ENCODE measurements at places on chromosomes 11 and 22. TPM values are rescaled to one million over a fixed set of nuclear protein-coding genes. Genes with fewer than 3 reads are reported as not detected.
A peak's percentile ranks its signal among the peaks of the same experiment; 100 is the strongest.

DNA sequence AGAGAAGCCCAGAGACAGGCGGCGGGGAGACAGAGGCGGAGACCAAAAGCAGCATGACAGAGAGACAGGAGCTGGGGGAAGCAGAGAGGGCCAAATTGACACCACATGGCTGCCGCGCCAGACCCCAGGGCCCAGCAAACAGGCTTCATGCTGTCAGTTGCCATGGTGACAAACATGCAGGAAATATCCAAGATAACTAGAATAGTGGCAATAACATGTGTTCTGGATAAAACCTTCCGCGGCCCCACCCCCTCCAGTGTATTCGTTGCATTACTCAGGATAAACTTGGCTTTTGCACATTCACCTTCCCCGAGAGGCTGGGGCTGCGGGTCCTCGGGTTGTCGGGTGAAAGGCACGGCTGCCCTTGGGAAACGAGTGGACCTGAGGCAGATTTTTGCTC is 49.9 kb upstream of the CDON start:
- no peak for DNase-seq

- DNase-seq, result no peak
These were observed 441.1 kb upstream of the CCDC90B start for GRCh38 chr11:83727251-83727650.

DNA sequence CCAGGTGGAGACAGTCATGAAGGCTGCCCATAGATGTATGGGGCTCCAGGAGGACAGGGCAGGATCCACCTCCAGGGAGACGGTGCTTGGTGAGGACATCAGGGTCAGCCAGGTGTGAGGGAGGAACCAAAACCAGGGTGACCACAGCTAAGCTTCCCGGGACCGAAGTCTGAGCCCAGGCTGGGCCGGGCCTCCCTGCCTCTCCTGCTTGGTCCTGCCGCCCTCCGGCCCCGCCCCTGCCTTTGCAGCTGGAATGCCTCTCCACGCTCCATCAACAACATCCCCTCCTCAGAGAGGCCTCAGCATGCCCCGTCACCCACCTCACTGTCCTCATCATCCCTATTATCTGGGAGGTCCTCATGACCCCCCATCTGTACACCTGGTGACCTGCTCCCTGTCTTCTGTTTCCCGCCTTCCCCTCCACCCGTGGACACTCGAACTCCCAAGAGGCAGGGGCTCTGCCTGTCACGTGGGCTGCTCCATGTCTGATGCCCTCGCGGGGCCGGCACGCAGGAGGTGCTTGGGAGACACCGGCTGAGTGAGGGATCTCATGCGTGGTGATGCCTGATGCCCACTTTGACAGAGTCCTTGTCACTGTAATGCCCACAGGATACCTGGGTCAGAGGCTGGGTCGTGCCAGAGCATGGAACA is 59.4 kb downstream of the RTL6 start:
- DNase-seq, result no peak

GRCh38 chr11:27703481-27703880 is 3.2 kb upstream of the BDNF start:
- DNase-seq, result no peak

DNA sequence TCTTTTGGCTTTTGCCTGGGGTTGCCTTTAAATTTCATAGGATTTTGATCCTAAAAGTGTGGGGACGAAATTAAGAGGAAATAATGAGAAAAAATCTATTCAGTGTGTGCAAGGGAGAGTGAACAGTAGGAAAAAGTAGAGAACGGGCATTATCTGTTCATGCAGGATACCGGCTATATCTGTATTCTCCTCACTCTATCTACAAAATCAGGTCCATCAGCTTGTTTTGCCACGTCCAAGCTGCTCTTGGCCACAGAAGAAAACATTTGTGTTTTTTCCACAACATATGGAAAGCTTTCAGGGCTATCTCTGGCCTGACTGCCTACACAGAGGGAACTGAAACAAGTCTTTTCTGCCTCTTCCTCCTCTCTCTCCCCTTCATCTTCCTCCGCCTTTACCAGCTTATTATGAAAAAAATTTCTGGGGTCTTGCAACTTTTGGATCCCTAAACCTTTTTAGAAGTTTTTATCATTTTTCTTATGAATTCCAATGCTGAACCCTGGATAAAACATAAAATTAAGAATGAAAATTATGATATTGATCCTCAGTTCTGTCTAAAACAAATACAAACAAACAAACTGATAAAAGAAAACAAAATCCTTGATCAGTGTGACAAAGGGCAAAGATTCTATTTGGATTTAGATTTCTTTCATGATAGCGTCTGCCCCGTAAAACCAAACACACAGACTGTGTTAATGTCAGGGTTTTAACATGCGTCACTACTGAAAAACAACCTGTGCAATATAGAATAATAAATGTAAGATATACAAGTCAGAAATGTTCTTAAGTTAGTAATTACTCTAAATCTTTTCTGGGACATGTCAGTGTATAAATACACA is 219.7 kb downstream of the CNTN5 start:
- no peak for DNase-seq

DNA sequence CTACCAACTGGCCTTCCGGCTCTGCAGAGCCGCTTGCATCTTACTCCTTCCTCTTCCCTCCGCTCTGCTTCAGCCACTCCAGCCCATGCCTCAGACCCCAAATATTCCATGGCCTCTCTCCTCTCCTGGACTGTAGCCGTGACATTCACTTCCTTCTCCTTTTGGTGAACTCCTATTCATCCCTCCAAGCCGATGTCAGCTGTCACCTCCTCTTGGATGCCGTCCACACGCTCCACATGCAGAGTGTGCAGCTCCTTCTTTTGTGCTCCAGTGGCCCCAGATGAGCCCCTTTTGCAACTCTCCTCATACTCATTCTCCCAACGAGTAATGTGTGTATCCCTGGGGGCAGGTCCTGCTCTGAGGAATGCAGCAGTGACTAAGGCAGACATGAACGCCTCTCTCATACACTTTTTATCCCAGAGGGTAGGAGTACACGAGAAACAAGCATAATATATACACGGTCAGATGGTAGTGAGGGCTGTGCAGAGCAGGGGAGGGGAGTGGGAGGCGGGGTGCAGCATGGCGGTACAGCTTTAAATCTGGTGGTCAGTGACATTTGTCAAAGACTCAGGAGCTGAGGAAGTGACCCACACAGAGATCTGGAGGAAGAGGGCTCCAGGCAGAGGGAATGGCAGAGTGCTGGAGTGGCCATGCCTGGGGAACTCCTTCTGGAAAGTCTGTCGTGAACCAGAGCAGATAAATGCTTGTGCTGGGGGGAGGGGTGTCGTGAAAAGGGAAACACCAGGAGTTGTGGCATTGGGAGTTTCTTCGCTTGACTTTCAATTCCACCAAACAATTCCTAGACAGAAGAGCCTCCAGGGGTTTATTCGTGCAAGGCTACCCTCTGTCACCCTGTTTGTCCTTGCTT is 83.8 kb upstream of the ATXN10 start:
- DNase-seq, result no peak

DNA sequence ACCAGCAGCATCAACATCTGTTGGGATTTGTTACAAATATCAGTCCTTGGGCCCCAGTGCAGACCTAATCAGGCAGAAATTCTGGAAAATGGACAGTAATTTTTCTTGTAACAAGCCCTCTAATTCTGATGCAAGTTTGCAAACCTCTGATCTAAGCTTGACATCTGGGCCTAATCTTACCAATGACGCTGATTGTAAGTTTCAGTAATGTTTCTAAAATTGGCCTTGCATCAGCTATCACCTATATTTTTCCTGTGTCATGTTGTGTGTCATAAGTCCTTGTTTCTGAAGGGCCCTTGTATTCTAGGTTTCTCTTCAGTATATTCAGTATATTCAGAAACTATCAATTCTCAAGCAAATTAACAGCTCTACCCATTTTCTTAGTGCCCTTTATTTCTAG is 36.4 kb downstream of the ZNF215 start:
- no peak for DNase-seq

DNA sequence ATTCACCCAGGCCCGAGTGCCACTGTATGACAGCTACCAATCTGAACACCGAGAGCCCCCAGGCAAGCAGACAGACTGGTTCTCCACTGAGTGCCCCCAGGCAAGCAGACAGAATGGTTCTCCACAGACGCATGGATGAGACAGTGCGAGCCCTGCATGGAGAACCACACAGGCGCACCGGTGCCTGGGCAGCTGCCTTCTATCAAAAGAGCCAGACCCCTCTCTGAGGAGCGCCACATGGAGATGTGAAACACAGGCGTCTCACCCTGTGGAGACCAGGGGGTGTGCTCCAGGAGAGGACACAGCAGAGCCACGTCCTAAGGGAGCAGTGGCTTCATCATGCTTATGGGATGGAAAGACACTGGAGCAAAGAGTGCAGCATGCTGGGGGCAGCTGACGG is 94.5 kb upstream of the BID start:
- no peak for DNase-seq

GRCh38 chr11:35791088-35791958 is 128.7 kb downstream of the TRIM44 start:
- no peak for DNase-seq

- no peak for DNase-seq
These were observed 18.9 kb downstream of the LIF start for GRCh38 chr22:30227438-30228228.

DNA sequence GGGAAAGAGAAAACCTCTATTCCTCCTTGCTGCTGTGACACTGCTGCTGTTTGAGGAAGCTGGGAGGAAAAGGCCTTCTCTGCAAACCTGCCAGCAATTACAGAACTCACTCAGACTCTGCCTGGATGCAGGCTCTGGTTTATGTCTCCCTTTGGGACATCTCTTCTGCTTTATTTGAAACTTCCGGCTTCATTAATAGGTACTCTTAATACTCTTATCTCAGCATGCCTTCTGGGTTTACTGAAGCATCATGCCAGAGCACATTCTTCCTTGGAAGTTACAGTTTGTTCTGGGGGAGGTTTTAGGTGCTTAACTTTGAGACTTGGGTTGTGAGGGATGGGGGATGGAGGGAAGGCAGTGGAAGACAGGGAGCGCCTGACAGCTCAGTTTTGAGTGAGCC is 79.9 kb downstream of the NAV2 start:
- peak; percentile 45 for DNase-seq

- DNase-seq, result no peak
These were observed 666 bp downstream of the MSANTD4 start for GRCh38 chr11:106021181-106021966.

- no peak for DNase-seq
These were observed 24.3 kb downstream of the ARFGAP2 start for GRCh38 chr11:47152126-47152952.

DNA sequence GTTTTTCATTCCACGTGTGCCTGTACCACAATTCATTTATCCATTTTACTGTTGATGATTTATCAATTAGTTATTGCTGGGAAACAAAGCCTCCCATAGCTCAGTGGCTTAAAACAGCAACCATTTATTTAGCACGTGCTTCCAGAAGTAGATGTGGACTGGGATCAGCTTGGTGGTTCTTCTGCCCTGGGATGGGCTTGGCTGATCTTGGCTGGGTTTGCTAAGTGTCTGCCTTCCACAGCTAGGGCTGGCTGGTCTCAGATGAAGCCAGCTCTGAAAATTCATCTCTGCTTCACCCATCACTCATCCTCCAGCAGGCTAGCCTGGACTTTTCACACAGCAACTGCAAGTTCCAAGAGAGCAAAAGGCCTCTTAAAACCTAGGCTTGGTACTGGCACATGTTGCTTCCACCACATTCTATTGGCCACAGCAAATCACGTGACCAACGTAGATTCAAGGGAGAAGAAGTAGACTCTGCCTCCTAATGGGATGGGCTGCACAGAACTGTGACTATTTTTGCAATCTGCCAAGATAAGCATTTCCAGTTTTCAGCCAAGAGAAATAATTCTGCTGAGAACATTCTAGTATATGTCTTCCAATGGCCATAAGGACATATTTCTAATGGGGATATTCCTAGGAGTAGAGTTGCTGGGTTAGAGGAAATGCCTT is 124.9 kb downstream of the MN1 start:
- DNase-seq, result no peak

GRCh38 chr22:49976439-49977175 is 16.0 kb downstream of the PIM3 start:
- no peak for DNase-seq

GRCh38 chr11:128925250-128925600 is 17.4 kb downstream of the TP53AIP1 start:
- no peak for DNase-seq

DNA sequence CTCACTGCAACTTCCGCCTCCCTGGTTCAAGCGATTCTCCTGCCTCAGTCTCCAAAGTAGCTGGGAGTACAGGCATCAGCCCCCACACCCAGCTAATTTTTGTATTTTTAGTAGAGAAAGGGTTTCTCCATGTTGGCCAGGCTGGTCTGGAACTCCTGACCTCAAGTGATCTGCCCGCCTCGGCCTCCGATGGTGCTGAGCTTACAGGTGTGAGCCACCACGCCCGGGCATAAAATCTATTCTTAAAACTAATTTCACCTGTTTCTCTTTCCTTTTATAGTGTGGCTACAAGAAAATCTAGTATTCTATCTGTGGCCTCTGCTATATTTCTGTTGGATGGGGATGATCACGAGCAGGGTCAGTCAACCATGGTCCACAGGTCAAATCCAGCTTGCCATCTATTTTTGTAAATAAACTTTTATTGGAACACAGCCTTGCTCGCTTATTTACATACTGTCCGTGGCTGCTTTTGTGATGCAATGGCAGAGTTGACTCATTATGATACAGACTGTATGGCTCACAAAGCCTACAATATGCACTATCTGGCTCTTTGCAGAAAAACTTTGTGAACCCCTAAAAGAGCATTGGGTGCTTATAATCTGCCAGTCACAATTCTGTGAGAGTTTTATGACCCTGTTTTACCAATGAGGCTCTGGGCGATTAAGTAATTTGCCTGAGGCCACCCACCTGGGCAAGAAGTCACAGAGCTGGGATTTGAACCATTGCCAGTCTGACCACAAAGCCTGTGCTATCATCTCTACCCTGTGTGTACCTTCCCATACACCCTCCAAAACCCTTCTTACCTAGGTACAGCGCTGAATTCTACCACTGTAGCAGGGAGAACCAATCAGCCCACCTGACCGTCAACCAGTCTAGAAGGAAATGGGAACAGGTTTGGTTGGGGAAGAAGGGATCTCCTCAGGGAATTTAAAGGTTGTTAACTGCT is 28.3 kb downstream of the SLC1A2 start:
- DNase-seq, result no peak

The GRM5 gene
- 0.53 TPM for total RNA-seq

The OR5B17 gene
- not detected for total RNA-seq

The EIF3D gene
- 227 TPM for total RNA-seq

The IL10RA gene
- 8.7 TPM for total RNA-seq

The C22orf23 gene
- total RNA-seq, result 0.26 TPM

The USP2 gene
- 1.1 TPM for total RNA-seq

The SLC15A3 gene
- total RNA-seq, result 12.7 TPM

The GAB4 gene
- not detected for total RNA-seq

The MMP8 gene
- total RNA-seq, result 1.3 TPM

The CCDC116 gene
- 0.53 TPM for total RNA-seq

The TRMU gene
- total RNA-seq, result 27.1 TPM

The NFAM1 gene
- 0.79 TPM for total RNA-seq

The DTX4 gene
- 24.0 TPM for total RNA-seq

The RAB39A gene
- total RNA-seq, result 4.0 TPM

The RAPSN gene
- 3.0 TPM for total RNA-seq
